Amniotic epithelial cell (primary cell): ENCODE measurements at places on chromosomes 6 and 20.
A peak's percentile ranks its signal among the peaks of the same experiment; 100 is the strongest.

GRCh38 chr6:134457941-134458340, 140.0 kb upstream of the SGK1 start:
- no peak for DNase-seq

DNA sequence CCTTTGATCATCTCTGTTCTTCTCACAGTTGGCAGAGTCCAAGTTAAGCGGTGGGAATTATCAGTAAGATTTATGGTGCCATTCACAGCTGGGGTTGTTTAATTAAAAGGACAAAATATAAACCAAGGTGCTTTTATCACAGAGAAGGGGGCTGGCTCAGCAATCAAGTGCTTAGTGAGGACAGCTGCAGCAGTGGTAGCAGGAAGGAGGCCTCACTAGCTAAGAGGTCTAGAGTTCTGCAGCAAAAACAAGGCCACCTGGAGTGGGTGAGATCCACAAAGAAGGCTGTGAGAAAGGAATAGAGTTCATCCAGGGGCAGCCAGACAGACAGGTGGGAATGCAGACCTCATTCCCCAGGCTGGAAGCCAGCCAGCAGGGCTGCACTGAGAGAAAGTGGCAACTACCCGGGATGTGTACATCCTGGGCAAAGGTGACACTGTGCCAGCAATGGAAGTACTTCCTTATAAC, 37.1 kb downstream of the PIGU start:
- DNase-seq = no peak

- DNase-seq = no peak
Measured at GRCh38 chr6:35400901-35401311, 51.2 kb upstream of the FANCE start.

DNA sequence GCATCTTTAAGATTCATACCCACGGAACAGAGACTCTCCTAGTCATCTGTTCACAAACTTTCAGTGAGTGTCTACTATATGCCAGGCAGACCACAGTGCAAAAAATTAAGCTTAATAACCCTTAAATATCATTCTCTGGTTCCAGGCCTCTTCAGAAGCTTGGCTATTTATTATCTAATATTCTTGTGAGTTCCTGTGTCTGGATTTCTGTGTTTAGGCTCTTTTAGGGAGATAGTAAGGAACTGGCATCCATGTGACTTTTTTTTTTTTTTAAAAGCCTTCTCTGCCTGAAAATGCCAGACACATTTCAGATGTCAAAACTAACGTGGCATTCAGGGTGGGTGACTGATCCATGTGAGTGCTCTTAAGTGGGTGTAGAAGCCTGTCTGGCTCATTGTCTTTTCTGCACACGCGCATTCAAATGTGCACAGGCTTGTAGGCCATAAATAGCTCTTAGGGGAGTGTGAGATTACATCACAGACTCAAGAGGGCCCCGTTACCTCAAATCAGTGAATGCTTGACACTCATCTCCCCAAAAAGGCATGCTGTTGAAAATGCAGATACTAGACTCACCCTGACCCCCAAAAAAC, 141.9 kb downstream of the GMPR start:
- peak; percentile 15 for DNase-seq

GRCh38 chr6:125375821-125376220, 74.1 kb upstream of the HDDC2 start:
- no peak for DNase-seq

DNA sequence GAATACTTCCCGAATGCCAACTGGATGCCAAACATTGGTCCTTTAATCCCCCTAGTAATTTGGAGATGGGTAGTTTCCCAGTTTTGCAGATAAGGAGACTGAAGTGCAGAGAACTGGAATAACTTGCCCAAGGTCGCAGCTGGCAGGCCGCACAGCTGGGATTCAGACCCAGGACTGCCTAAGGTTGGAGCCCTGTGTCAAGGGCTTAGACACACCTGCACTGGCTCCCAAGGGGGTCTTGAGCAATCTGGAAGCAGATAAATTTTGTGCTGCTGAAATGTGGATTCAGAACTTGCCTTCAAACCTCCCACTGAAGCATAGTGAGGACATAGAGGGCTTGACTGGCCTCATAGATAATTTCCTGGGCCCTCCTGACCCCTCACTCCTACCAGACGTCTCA, 30.5 kb downstream of the FOXP4 start:
- no peak for DNase-seq

GRCh38 chr6:83199863-83200225, 6.7 kb downstream of the RWDD2A start:
- DNase-seq = peak; percentile 82

DNA sequence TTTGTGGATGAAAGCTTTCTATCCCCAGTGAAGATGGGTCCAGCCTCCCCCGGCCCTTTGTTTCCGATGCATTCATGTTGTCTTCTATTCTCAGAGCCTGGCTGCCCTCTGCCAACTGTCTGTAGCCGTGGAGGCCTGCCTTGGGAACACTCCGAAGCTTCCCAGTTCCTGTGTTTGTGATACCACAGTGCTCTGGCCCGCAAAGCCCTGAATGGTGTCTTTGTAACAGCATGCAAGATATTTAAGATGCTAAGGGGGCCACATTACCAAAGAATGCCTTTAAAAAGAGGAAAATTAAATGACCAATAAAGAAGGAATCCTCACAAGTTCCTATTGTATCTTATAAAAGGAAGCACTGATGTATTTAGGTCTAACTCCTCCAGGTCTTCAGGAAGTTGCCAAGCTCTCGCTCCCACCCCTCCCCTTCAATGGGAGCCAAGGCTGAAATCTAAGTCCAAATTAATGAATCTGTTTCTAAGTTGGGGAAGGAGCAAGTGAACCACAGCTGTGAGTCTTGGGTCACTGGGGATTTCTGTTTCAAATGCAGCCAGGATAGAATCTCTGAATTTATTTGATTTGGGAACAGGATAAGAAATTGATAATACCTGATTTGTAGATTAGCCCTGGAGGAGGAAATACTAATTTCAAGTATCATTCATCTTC, 596.1 kb downstream of the QKI start:
- no peak for DNase-seq

DNA sequence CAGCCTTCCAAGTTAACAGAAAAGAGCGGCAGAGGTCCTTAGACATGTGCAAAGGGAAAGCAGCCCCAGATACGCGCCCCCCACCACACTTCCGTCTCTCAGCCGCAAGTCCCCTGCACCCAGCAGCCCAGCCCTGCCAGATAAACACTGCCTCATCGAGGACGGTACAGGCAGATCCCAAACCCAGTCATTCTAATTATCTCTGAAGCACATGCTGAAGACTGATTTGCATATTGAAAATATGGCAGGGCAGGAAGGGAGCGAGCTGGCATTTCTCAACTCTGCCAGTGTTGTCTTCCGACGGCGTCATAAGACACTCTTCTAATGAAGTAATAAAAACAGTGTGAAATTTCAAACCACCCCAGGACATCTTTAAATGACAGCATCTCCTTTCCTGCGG, 122.8 kb upstream of the CDH4 start:
- no peak for DNase-seq

DNA sequence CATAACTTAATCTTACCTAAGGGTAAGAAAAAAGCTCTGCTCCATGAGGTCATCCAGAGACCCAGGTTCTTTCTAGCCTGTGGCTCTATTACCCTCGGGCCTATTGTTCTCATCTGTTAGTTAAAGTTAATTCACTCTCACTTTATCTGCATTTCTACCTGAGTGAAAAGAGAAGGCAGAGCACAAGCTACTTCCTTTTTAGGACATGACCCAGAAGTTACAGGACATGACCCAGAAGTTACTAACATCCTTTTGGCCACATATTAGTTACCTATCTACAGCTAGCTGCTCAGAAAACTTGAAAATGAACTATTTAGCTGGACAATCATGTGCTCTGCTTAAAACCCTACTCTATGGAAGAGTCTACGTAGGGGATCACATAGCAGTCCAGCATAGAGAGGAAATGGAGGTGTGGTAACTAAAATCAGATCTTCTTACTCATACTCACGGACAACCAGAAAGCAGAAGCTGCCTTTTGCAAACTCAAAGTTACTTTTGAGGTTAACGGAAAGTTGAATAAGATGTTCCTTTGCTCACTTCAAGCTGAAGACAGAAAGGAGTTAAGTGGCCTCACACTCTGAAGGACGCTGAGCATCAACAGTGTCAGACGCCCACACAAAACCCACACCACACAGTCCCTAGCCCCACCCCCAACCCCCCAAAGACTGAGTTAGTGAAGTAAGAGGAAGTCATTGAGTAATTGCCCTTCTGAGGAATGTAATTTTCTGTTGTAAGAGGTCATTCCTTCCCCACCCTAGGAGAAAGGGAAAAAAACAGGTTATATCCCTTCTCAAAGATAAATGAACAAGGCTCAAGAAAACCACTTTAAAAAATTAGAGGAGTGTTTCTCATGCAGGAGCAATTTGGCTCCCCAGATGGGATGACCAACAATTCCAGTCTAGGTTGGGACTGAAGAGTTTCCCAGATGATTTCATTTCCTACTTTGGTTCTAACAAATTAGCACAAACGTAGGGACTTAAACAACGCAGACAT, 45.9 kb upstream of the TAB2 start:
- DNase-seq = peak; percentile 72

- no peak for DNase-seq
Measured at GRCh38 chr20:12570371-12570770, 438.4 kb upstream of the SPTLC3 start.

GRCh38 chr6:53282741-53283140, 66.0 kb downstream of the ELOVL5 start:
- peak; percentile 42 for DNase-seq

DNA sequence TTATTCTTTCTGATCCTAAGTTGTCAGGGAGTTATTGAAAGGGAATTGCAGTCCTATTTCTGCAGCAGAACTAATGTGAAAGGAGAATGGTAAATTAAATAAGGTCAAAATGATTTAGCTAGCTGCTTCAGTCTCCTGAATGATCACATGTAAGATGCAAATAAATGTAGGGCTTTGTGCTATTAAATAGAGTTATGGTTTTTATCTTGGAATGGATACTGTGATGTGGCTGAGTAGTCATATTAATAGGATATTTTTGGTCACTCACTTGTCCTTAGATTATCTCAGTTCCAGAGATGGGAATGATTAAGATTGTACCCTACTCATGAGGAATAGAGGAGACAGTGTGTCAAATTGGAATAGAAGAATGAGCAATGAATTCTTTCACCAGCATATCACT, 129.6 kb downstream of the PLCB4 start:
- DNase-seq = no peak

- DNase-seq = no peak
Measured at GRCh38 chr6:47525330-47526057, 47.9 kb downstream of the CD2AP start.

DNA sequence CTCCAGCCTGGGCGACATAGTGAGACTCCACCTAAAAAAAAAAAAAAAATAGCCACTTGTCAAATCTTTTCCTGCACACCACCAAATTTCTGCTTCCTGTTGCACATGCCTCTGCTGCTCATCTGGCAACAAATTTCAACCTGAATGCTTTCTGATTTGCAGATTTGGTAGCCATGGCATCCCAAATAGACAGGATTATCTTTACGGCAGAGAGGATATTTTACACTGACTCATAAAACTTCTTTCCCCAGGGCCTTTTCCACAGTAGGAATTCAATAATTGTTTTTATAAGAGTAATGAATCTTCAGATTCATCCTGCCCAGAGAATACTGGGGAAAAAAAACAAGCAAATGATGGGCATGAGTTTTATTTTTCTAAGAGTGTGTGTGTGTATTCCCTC, 264.6 kb downstream of the FRK start:
- no peak for DNase-seq
